ENCODE measurements at places on chromosomes 3 and 15. TPM values are rescaled to one million over a fixed set of nuclear protein-coding genes. Genes with fewer than 3 reads are reported as not detected.

- DNase-seq: no peak
These were observed 8.1 kb downstream of the CAV3 start for GRCh38 chr3:8741581-8742261.

- DNase-seq: no peak
These were observed 558.3 kb downstream of the NR2F2 start for GRCh38 chr15:96888764-96889163.

DNA sequence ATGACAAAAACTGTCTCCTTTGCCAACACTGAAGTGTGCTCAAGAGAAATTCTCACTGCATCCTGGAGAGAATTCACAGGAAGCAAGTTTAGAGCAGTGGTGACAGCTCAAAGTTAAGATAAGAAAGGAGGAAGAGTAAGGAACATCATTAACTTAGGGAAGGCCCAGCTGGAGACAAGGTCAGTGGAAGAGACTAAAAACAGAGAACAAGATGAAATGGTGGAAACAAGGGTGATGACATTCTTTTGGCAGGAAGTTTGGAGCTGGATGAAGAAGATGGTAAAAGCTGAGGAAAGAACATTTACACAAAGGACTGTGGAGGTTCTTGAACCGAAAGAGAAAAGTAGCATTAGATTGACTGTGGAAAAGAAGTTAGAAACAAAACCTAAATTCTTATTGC is 6.7 kb upstream of the SUCLG2 start:
- no peak for DNase-seq

- DNase-seq: no peak
These were observed 80.1 kb upstream of the HERC1 start for GRCh38 chr15:63913786-63914315.

IGSF11 gene
- 0.50 TPM for total RNA-seq

All from left colon (tissue), 2 donors.